ENCODE measurements at places on chromosomes 12 and 14.

- DNase-seq: no peak
Measured at GRCh38 chr12:13347241-13348043, 150.9 kb downstream of the EMP1 start.

GRCh38 chr14:105554523-105554922 lies 28.1 kb downstream of the TMEM121 start:
- no peak for DNase-seq

DNA sequence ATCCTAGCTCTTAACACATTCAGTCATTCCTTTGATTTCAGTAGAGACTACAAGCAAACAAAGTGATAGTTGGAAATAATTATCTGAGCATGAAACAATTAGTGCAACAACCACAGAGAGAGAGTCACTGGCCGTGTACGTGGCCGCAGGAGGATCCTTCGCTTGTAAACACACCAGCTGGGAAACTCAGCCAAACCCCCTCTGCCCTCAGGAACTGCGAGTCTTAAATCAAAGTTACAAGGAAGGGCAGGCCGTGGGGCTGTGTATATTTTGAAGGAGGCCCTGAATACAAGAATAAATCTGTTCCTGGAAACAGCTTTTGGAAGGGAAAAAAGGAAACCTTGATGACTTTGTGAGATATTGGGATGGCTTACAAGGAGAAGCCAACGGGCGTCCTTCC lies 164.5 kb downstream of the ANO2 start:
- no peak for DNase-seq

DNA sequence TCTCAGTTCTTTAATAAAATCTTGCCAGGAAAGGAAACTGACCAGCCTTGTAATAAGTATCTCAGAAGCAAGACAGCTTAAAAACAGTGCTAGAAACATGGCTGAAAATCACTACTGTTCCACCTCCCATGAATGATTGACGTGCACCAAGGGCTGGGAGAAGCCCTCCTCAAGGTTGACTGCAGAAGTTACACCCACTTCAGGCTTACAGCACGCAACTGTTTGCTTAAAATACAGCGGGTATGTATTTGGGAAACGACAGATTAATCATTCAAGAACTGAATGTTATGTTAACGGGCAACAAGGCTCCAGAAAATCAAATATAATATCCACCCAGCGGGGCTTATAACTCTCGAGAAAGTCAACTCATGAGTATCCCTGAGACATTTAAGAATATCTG lies 22.1 kb downstream of the PRKD1 start:
- no peak for DNase-seq

GRCh38 chr12:31224768-31225448 lies 101.0 kb downstream of the SINHCAF start:
- no peak for DNase-seq

DNA sequence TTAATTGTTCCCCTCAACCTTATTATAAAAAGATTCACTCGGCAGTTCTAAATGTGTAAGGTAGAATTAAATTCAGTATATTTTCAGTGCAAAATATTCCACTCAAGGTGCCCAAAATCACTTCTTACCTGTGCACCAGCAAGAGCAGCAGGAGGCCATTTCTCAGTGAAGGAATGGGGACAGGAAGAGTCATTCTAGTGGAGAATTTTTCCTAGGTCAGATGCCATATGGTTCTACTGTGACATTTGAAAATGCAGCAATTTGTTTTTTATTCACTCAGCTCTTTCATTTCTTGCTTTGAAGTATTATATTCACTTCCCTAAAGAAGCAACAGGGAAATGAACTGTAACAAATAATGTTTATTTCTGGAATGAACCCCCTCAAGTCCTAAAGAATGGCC lies 264.0 kb upstream of the SYT1 start:
- DNase-seq: no peak

DNA sequence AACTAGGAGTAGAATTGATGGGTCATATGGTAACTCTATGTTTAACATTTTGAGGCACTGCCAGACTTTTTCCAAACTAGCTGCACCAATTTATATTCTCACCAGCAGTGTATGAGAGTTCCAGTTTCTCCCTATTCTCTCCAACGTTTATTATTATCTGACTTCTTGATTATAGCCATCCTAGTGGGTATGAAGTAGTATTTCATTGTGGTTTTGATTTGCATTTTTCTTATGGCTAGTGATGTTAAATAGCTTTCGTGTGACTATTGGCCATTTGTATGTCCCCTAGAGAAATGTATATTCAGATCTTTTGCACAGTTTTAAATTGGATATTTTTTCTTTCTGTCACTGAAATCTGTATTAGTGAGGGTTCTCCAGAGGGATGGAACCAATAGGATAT lies 37.8 kb downstream of the HELB start:
- no peak for DNase-seq

DNA sequence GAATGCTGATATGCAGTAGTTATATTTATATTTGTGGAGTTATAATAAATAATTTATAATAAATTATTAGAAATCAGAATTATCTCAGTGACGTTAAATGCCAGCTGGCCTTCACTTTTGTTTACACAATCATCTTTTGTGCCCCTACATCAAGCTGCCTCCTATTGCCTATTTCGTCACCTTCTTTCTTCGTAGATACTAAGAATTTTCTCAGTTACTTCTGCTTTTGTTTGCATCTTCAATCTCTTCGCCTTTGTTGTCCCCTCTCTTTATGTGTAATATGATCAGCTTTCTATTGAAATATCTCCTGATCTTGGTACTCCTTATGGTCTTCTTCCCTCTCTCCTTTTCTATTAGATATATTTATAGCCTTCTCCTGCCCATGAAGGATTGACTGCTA lies 197.0 kb downstream of the ERC1 start:
- DNase-seq: no peak

- no peak for DNase-seq
Measured at GRCh38 chr12:89497467-89497866, 27.1 kb downstream of the GALNT4 start.

- no peak for DNase-seq
Measured at GRCh38 chr12:7113389-7113871, 4.4 kb upstream of the C1RL start.

- DNase-seq: no peak
Measured at GRCh38 chr12:25972783-25973182, 14.3 kb downstream of the RASSF8 start.

Measured in GOT3 (cell line).